ENCODE measurements at places on chromosomes 3 and 15. TPM values are rescaled to one million over a fixed set of nuclear protein-coding genes. Genes with fewer than 3 reads are reported as not detected.

Gene FBXL22
- total RNA-seq = 10.1 TPM

Gene THRB
- total RNA-seq = 22.8 TPM

Gene RYR3
- 16.5 TPM for total RNA-seq

Gene BCL6
- total RNA-seq = 133 TPM

GRCh38 chr3:182567700-182568099 is 225.6 kb upstream of the ATP11B start:
- H3K27me3 ChIP-seq = no peaks in the 10 kb centered on the region
- H3K4me1 ChIP-seq = no peaks in the 10 kb centered on the region
- H3K27ac ChIP-seq = no peak overlapping the region
- H3K4me3 ChIP-seq = no peak overlapping the region

DNA sequence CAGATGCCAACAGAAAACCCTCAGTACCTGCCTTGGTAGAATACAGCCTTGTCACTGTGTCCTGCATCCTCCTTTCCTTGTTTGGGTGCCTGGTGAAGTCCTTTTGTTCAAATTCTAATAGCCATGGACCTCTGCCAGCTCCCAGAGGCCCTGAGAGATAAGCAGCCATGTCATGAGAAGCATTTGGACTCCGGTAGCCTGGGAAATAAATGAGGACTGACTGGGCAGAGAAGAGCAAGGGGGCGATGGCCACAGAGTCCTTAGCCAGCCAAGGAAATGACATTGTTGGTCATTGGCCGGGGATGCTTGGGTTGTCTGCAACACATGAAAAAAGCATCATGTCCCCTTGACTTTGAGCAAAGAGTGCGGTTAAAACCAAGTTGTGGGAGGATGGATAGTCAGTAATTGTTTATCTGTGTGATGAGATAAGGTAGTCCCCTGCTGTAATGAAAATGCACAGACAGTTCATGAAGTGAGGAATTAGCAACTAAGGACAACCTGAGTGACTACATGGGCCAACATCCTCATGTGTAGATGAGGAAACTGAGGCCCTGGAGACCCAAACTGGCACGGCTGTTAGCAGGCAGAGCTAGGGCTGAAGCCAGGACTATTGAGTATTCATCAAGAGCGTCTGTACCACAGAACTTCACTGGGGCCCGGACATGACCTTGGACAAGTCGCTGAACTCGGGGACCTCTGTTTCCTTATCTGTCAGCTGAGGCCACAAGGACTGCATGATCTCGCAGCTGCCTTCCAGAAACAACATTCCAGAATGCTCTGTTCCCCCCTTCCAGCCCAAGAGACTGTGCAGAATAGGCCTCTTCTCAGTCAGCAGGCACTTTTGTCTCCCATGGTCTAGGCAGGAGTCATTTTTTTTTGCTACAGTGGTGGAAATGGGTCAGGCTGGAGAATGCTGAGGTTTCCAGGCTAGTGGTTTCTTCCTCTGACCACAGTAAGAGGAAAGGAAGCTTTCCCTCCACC is 90.5 kb upstream of the CTDSPL start:
- peaks cover 3% of the 10 kb centered on the region for H3K4me1 ChIP-seq
- H3K36me3 ChIP-seq = no peaks in the 10 kb centered on the region
- no peak overlapping the region for H3K4me3 ChIP-seq
- H3K27me3 ChIP-seq = no peaks in the 10 kb centered on the region
- H3K27ac ChIP-seq = no peak overlapping the region

- peak overlapping the region; percentile 90 for H3K27ac ChIP-seq
- peaks cover 61% of the 10 kb centered on the region for H3K4me1 ChIP-seq
- H3K27me3 ChIP-seq = no peaks in the 10 kb centered on the region
- H3K36me3 ChIP-seq = no peaks in the 10 kb centered on the region
These were observed 2.2 kb upstream of the IL17RC start for GRCh38 chr3:9914559-9915253.

DNA sequence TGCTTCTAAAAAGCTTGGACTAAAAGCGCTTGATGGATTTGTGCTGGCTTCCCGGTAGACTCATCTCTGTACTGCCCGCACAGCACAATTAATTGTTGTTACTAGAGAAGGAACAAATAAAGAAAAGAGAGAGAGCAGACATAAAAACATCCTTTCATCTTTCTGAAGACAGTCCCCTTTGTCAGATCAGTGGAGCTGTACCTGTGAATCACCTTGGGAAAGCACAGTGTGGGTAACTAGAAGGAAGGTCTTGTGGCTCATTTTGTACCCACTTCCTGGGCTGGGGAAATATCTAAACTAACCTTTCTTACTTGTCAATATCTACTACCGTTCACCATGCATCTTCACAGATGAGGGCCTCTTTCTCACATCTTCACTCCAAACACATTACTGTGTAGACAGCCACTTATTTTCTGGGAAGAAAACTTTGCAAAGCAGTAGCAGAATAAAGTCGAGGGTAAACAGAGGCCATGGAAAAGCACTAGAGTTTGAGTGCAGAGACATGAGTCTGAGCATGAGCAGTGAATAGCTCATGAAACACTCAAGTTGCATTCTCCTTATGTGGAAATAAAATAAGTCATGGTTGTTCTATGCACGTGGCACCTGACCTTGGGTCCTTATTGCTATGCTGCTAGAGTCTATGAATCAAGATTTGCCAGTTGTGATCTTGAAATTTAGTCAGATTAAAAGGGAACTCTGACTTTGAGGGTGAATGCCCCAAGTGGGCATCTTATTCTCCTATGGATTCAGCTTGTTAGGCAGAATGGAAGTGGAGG is 169.3 kb downstream of the LPP start:
- no peak for DNase-seq
- no peak overlapping the region for H3K4me3 ChIP-seq
- no peak overlapping the region for H3K27ac ChIP-seq
- no peaks in the 10 kb centered on the region for H3K36me3 ChIP-seq
- peaks cover 11% of the 10 kb centered on the region for H3K4me1 ChIP-seq
- no peaks in the 10 kb centered on the region for H3K27me3 ChIP-seq

DNA sequence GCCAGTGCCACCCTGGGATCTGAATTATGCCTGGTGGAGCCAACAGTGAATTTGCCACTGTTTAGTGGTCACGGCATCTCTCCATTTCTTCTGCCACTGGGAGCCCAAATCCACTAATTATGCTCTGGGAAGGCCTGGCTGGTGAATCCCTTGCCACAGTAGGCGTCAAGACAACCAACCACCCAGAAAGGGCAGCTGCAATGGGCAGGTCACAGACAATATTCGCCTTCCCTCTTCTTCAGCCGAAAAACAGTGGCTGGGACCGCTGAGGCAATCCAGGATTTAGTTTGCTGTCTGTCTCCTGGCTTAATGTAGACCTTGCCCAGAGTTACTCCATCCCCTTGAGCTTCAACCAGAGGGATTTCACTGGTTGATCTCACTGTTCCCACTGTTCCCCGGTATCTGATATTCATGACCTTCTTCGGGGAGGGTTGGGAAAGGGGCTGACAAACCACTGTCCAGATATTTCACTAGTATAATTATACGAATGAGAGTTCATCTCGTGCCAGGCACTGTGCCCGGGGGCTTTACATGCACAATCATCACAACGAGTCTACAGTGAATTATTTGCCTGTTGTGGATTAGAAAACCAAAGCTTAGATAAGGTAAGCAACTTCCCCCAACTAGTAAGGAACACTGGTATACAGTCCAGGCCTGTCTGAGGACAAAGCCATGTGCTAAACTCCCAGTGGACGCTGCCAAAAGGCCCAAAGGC is 49.9 kb upstream of the RAB6B start:
- no peak for DNase-seq
- H3K4me3 ChIP-seq = no peak overlapping the region
- no peaks in the 10 kb centered on the region for H3K36me3 ChIP-seq
- no peak overlapping the region for H3K27ac ChIP-seq
- peaks cover 22% of the 10 kb centered on the region for H3K4me1 ChIP-seq

DNA sequence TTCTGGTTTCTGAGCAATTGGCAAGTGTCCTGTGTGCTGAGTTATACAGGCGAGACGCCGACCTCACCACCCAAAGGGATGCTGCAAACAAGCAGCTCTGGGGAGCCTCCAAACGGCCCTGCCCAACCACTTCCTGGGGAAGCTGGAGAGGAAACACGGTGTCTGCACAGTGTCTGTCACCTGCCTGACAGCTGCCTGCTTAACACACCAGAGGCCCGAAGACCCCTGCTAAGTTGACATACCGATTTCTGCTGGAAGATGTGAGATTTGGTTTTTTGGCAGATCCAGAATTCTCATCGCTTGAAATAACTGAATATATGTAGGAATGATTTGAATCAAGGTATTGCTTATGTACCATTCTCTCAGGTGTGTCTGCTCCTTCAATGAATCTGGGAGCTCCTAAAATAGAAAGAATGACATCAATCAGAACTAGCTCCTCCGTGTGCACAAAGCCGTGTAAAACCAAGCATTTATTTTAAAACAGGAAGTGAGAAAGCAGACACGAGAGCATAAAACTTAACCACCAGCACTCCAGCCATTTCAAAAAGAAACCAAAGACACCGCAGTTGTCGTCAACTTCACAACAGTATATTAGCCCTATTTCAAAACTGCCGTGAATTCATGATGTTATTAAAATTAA is 27.2 kb downstream of the LRRC2 start:
- H3K27ac ChIP-seq = peak overlapping the region; percentile 1
- no peaks in the 10 kb centered on the region for H3K4me1 ChIP-seq
- H3K4me3 ChIP-seq = no peak overlapping the region
- no peaks in the 10 kb centered on the region for H3K27me3 ChIP-seq

- H3K27ac ChIP-seq = no peak overlapping the region
- no peak for DNase-seq
- H3K36me3 ChIP-seq = no peaks in the 10 kb centered on the region
- no peak overlapping the region for H3K4me3 ChIP-seq
- peaks cover 8% of the 10 kb centered on the region for H3K4me1 ChIP-seq
These were observed 13.0 kb upstream of the ATP1B3 start for GRCh38 chr3:141863491-141863890.

- H3K27me3 ChIP-seq = no peaks in the 10 kb centered on the region
- no peak overlapping the region for H3K4me3 ChIP-seq
- H3K36me3 ChIP-seq = no peaks in the 10 kb centered on the region
- DNase-seq = no peak
- H3K27ac ChIP-seq = no peak overlapping the region
These were observed 27.7 kb upstream of the CPNE4 start for GRCh38 chr3:132062535-132062934.

DNA sequence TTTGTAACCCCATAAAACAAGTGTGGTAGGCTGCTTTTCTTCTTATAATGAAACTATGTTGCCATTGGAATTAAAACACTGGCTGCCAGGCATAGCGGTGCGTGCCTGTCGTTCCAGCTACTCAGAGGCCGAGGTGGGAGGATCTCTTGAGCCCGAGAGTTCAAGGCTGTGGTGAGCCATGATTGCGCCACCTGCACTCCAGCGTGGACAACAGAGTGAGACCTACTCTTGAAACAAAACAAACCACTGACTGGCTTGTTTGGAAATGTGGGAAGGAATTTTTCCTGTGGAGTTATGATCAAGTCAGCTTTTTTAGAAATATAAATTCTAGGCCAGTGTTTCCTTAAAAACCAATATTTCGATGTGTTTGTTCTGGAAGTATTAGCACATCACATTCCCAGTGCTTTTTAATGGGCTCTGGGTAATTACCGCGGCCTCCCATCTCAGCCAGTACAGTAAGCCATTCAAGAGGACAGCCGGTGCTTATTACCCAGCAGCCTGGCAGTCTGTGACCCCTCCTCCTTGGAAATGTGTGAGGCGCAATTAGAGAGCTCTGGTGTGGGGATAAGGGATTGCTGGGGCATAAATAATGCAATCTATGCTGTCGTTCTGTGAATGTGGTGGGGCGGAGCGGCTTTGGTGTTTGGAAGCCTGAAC is 58.3 kb upstream of the TRAK1 start:
- peak overlapping the region; percentile 77 for H3K27ac ChIP-seq
- no peak for DNase-seq
- no peak overlapping the region for H3K4me3 ChIP-seq
- peaks cover 60% of the 10 kb centered on the region for H3K4me1 ChIP-seq
- no peaks in the 10 kb centered on the region for H3K36me3 ChIP-seq

GRCh38 chr15:67685008-67685599 is 140.2 kb upstream of the SKOR1 start:
- H3K4me1 ChIP-seq = no peaks in the 10 kb centered on the region
- no peaks in the 10 kb centered on the region for H3K27me3 ChIP-seq
- no peak overlapping the region for H3K27ac ChIP-seq
- H3K36me3 ChIP-seq = no peaks in the 10 kb centered on the region
- no peak for DNase-seq

- no peak for DNase-seq
- H3K27ac ChIP-seq = no peak overlapping the region
- H3K36me3 ChIP-seq = no peaks in the 10 kb centered on the region
- H3K4me3 ChIP-seq = no peak overlapping the region
- H3K27me3 ChIP-seq = no peaks in the 10 kb centered on the region
These were observed 73.7 kb upstream of the SLCO2A1 start for GRCh38 chr3:134103470-134103869.

DNA sequence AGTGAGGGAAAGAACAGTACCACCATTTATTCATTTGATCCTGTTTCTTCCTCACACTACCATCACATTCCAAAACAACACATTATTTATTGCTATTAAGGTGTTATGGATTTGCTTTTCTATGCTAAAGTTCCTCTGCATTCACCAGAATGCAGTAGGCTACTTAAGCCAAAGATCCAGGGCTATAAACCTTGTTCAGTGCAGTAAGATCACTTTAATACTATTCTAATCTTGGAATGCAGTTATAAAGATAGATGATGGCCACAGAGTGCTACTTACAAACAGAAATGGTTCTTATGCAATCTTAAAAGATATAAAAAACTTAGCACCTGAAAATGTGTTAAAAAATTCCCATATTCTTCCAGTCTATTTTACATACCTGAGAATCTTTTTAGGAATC is 107.5 kb upstream of the TSPAN3 start:
- H3K27ac ChIP-seq = no peak overlapping the region
- peaks cover 9% of the 10 kb centered on the region for H3K4me1 ChIP-seq
- H3K4me3 ChIP-seq = no peak overlapping the region
- H3K36me3 ChIP-seq = no peaks in the 10 kb centered on the region

DNA sequence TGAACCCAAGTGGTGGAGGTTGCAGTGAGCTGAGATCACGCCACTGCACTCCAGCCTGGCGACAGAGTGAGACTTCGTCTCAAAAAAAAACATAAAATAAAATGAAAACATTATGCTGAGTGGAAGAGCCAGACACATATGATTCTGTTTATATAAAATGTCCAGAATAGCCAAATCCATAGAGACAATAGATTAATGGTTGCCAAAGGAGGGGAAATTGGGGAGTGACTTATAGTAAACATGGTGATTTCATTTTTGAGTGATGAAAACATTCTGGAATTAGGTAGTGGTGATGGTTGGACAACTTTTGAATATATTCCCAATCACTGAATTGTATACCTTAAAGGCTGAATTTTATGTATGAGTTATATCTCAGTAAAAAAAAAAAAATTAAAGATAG is 172.0 kb upstream of the BFSP2 start:
- no peak overlapping the region for H3K4me3 ChIP-seq
- no peaks in the 10 kb centered on the region for H3K4me1 ChIP-seq
- no peak overlapping the region for H3K27ac ChIP-seq
- DNase-seq = no peak
- H3K27me3 ChIP-seq = no peaks in the 10 kb centered on the region

GRCh38 chr3:146396792-146397191 is 72.6 kb downstream of the PLSCR2 start:
- no peaks in the 10 kb centered on the region for H3K4me1 ChIP-seq
- no peak for DNase-seq
- no peaks in the 10 kb centered on the region for H3K27me3 ChIP-seq
- H3K27ac ChIP-seq = no peak overlapping the region
